ENCODE measurements at places on chromosomes 12 and 14.

DNA sequence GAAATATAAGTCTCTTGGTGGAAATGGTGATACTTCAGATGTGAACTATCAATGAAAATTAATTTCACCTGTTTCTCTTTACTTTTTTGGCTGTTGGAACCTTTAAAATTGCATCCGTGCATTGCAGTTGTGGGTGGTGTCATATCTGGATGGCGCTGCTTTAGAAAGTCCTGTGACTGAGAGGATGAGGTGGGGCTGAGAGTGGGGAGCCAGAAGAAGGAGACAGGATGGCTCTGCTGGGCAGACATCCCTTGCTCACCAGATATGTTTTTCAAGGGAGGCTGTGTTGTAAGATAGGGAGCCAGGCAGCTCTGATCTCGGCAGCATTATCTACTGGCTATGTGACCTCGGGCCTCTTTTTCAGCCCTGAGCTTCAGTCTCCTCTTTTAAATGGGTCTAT is 12.7 kb downstream of the ASB2 start:
- no peak for DNase-seq

DNA sequence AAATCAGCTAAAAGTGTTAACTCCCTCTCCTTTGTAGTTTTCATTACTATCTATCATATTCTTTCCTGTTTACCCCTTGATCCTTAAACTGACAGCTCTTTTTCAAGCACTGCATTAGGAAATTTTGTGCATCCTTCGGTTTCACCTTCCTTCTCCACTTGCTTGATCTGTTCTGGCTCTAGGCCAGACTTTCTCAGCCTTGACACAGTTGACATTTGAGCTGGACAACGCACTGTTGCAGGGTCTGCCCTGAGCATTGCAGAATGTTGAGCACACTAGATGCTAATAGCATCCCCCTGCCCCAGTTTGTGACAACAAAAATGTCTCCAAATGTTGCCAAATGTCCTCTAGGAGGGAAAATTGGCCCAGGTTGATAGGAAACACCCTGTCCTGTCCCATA is 75.4 kb upstream of the KCNJ8 start:
- DNase-seq, result no peak

- DNase-seq, result no peak
Observed at GRCh38 chr12:123085730-123086487, 65.0 kb downstream of the PITPNM2 start.

DNA sequence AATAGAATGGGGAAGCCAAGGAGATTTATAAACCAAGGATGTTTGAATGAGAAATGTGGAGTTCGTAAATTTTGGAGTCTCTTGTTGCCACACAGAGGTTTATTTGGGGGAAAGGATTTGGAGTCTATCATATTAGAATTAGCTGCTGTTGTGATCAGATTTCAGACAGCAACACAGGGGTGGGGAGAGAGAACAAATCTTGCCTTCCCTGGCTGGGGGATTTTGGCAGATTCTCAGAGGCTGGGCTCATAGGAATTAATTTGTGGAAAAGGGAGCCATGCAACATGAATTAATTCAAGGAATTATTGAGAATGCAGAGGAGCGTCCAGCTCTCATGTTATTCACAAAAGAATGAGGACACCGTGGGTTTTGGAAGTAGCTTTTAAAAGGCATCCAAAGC is 73.9 kb upstream of the PRMT8 start:
- no peak for DNase-seq

DNA sequence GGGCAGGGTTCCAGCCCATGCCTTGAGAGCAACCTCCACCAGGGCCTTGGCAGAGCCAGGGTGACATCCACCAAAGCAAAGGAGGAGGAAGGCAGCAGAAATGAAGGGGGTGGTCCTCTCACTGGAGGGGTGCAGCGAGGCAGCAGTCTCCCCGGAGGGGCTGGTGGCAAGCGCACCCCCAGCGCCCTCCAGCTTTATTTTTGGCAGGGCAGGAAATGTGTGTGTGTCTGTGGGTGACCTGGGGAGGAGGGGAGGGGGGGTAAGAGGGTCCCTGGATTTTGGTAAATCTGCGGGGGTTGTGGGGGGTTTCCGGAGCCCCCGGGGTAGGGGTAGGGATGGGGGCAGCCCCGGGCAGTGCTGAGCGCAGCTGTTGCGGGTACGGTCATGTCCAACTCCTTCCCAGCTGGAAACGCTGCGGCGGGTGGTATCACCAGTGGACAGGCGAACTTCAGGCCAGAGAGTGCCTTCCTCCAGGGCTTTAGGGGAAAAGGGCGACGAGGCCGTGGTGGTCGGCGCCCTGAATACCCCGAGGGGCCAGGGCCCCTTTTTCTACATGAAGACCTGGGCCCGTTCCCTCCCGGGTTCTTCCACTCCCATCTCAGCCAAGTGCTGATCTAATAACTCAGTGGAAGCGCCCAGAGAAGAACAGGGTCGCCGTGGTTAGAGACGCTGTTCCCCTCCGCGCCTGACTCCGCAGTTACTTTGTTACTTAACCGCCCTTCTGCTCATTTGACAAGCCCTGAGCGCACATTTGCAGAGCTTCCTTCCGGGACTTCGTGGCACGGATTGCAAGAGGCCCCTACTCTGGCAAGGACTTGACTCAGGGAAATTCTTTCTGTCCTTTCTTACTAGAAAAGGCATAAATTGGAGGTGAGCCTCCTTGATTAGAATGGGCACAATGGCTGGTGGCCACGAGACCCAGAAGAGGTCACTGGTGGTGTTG is 55.2 kb downstream of the FOS start:
- DNase-seq, result no peak

GRCh38 chr12:92971859-92972524 is 42.9 kb upstream of the EEA1 start:
- DNase-seq, result no peak

- DNase-seq, result peak; percentile 38
Observed at GRCh38 chr14:102928412-102929240, 6.2 kb downstream of the AMN start.

DNA sequence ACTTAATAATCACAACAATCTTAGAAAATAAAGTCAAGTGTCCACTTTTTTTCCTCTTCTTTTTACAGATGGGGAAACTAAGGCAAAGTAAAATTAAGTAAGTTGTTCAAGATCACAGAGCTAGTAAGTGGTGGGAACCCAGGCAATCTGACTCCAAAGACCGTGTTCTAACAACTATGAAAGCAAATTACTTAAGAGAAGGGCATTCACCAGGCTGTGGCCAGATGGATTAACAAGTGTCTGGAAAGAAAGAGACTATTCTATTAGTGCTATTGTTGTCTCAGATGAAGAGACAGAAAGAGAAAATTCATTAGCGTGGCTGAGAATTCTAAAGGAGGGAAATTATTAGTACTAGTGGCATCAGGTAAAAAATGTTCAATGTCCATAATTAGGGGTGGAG is 48.5 kb downstream of the FGD6 start:
- no peak for DNase-seq

- no peak for DNase-seq
Observed at GRCh38 chr14:91521061-91521640, 11.0 kb upstream of the PPP4R3A start.
